Naive thymus-derived CD4-positive, alpha-beta T cell (primary cell): ENCODE measurements at places on chromosomes 2 and 18.

DNA sequence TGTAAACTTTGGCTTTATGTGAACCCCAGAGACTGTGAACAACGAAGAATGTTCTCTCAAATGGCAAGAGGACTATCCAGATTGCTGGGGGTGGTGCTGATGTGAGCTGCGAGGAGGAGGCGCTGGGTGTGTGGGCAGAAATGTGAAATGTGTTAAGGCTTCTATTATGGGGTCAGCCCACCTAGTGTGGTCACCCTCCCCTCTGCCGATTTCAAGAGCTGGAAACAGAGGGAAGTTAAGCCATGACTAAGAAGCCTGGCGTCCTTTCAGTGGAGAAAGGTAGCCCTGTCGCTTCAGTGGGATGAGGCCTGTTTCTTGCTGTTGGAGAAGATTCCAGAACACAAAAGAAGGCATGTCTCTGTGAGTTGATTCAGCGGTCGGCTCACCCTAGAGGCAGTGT lies 89.0 kb upstream of the KCTD1 start:
- no peak for DNase-seq

DNA sequence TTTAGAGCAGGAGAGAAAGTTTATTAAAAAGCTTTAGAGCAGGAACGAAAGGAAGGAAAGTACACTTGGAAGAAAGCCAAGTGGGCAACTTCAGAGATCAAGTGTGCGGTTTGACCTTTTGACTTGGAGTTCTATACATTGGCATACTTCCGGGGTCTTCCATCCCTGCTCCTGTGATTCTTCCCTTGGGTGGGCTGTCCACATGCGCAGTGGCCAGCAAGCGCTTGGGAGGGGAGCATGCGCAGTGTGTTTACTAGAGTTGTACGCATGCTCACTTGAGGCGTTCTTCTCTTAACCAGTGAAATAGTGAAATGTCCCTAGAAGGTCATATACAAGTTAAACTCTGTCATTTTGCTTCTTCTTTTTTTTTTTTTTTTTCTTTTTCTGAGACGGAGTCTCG lies 56.9 kb upstream of the ZNF532 start:
- DNase-seq = no peak

DNA sequence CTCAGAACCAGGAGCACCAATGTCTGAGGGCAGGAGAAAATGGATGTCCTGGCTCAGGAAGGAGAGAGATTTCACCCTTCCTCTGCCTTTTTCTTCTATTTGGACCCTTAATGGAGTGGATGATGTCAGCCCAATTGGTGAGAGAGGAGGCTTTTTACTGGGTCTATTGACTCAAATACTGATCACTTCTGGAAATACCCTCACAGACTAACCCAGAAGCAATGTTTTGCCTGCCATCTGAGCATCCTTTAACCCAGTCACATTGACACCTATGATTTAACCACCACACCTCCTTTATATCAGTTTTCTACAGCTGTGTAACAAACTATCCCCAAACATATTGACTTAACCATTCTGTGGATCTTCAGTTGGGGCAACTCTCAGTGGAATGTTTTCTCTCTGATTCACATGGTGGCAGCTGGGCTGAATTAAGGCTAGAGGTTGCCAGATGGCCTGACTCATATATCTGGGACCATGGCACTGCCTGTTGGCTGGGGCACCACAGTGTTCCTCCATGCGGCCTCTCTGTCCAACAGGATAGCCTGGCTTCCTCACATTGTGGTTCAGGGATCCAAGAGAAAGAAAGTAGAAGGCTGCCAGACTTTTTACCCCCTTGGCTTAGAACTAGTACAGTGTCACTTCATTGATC lies 18.2 kb upstream of the MBOAT2 start:
- DNase-seq = no peak

DNA sequence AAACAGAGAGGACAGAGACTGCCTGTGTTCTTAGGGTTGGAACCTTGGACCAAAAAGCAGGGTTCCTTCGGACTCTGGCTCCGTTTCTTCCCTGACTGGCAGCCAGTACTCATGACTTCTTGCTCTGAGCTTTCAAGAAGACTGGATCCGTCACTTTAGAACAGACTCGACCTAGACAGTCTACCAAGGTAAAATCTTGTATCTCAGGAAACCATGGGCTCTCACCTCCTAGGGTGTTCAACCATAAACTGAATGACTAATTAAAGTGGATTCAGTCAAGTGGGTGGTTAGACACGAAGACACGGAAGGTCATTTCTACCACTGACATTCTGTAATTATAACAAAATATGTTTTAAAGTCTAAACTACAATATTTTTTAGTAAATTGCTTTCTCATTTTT lies 153.8 kb upstream of the SLC39A10 start:
- DNase-seq = no peak

DNA sequence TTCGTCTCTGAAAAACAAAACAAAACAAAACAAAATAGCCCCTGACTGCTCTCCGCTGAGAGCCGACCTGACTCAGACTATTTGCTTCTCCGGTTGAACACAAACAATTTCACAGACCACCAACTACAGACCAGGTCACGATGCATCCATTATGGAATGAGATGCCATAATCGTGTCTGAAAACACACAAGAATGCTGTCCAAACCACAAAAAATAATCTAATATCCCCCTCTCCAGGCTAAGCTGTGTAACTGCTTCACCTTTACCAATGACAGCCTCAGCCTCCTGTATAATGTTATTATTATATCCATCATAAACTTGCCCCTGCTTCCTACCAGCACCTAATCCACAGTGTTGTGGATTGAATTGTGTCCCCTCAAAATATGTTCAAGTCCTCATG lies 114.7 kb downstream of the DNAH6 start:
- DNase-seq = peak; percentile 21

DNA sequence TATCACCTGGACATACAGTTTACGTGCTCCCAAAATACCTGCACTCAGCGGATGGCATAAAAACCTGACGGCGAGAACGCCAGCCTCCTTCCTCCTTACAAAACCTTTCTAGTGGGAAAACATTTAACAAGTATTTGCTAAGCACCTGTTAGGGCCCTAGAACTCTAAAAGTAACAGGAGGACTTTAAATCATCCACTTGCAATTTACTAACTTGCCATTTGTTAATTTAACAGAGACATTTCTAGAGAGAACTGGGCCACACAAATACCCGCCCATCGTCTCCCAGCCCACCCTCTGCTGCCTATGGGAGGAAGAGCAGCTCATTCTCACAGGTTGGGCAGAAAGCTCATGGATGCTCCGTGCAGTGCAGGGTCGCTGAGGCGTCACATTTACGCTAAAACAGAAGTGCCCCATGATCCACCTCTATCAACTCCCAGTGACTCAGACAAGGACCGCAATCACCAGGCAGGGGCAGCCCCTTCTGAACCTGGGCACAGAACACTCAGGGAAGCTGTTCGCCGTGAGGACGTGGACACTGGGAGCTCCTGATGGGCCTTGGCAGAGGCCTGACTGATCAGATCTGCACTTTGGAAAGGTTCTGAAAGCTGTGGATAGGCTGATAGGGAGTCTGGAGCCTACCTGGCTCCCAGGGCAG lies 106.9 kb downstream of the HDAC4 start:
- peak; percentile 52 for DNase-seq

GRCh38 chr2:65856928-65857327 lies 424.5 kb upstream of the SPRED2 start:
- DNase-seq = no peak

GRCh38 chr2:234373060-234373459 lies 123.8 kb downstream of the ARL4C start:
- peak; percentile 37 for DNase-seq

GRCh38 chr18:77023102-77023782 lies 109.3 kb downstream of the MBP start:
- DNase-seq = no peak

DNA sequence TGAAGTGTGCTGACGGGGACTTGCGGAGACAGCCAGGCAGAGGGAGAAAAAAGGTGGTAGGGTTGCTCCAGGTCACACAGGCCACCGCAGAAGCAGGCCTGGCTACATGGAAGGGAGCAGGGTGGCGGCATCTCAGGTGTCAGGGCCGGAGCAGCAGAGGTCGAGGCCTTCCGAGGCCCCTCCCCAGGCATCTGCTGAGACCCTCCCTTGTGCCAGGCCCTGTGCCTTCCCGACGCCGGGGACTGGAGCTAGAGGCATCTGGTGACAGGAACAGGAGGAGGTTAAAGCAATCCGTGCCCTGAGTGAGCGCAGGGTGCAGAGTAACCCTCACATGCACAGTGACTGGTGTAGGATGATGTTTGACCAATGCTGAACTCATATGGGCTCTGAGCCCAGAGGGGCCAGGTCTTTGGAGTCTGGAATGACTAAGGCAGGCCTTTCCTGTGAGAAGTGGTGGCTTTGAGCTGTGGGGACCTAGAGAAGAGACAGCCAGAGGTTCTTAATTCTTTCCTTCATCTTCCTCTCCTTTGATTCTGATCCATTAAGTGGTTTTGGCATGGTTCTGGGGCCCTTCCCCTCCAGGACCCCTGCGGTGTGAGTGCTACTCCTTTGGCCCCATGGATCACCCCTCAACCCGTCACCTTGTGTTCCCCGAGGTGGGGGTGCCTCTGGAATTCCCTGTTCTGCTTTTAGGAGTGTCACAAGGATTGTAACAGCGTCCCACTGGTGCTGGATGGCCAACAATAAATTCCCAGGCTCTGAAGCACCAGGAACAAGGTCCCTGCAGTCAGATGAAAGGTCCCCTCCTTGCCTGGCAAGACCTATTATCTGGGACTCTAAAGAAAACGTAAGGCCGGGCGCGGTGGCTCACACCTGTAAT lies 72.1 kb downstream of the KLHL29 start:
- no peak for DNase-seq

- no peak for DNase-seq
Observed at GRCh38 chr2:205685314-205686055, 3.2 kb downstream of the NRP2 start.

GRCh38 chr2:153575171-153575853 lies 96.8 kb upstream of the RPRM start:
- no peak for DNase-seq

- DNase-seq = no peak
Observed at GRCh38 chr2:221371347-221371746, 200.8 kb downstream of the EPHA4 start.

DNA sequence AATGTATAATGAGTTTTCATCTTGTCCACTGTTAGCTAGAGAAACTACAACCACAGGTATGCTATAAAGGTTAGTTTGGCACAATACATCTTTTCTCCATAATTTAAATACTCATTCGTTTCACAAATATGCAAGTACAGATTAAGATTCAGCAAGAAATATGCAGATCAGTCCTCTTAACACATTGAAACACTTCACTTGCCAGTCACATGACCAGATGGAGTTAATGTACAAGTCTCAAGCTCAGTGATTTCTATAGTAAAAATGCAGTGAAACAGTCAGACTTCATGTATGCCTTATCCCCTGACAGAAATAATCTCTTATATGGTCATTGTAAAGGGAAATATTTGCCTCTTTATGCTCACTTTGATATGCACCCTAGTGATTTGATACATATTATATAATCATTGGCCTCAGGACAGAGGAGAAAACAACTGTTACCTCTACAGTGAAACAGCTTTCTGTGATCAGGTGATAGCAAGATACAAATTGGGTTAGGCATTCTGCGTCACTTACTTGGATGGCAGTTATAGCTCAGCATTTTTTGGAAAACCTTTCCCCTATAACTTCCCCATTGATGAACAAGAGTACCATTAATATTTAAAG lies 104.6 kb downstream of the TCF4 start:
- no peak for DNase-seq

GRCh38 chr2:19757586-19757985 lies 144.2 kb downstream of the TTC32 start:
- no peak for DNase-seq

- no peak for DNase-seq
Observed at GRCh38 chr2:165631089-165631488, 161.6 kb downstream of the CSRNP3 start.

- DNase-seq = no peak
Observed at GRCh38 chr18:3514312-3515216, 64.6 kb downstream of the TGIF1 start.

GRCh38 chr2:1156531-1156930 lies 205.9 kb downstream of the SNTG2 start:
- no peak for DNase-seq

DNA sequence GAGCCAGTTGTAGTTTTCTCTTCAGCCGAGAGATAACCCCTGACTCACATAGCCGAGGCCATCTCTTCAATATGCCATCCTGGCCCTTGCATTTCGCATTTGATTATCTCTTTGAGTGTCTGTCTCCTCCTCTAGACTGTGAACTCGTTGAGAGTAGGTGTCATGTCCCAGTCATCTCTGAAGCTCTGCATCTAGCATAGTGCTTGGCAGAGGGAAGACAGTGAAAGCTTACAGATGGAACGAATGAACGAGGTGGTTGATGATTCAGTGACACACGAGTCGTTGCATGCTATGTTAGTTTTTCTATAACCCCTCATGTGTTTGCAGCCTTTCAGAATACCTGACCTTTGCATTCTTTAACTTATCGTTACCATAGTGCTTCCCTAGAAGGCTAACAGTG lies 59.9 kb upstream of the CYRIA start:
- DNase-seq = no peak

- peak; percentile 42 for DNase-seq
Observed at GRCh38 chr18:864872-865273, 39.8 kb upstream of the ADCYAP1 start.

GRCh38 chr18:2920027-2920426 lies 73.2 kb downstream of the EMILIN2 start:
- DNase-seq = no peak

GRCh38 chr18:22015156-22015555 lies 154.2 kb upstream of the GATA6 start:
- no peak for DNase-seq

GRCh38 chr18:46427216-46427995 lies 229.6 kb downstream of the LOXHD1 start:
- DNase-seq = no peak

DNA sequence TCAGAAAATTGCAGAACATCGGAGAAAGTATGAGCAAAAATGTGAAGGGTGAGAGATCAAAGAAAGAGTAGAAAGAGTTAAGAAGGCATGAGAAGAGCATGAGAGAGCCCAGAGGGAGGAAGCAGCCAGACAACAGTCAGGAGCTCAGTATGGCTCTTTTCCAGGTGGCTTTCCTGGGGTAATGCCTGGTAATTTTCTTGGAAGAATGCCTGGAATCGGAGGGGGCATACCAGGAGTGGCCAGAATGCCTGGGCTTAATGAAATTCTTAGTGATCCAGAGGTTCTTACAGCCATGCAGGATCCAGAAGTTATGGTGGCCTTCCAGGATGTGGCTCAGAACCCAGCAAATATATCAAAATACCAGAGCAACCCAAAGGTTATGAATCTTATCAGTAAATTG lies 271.8 kb upstream of the TFPI start:
- DNase-seq = no peak

DNA sequence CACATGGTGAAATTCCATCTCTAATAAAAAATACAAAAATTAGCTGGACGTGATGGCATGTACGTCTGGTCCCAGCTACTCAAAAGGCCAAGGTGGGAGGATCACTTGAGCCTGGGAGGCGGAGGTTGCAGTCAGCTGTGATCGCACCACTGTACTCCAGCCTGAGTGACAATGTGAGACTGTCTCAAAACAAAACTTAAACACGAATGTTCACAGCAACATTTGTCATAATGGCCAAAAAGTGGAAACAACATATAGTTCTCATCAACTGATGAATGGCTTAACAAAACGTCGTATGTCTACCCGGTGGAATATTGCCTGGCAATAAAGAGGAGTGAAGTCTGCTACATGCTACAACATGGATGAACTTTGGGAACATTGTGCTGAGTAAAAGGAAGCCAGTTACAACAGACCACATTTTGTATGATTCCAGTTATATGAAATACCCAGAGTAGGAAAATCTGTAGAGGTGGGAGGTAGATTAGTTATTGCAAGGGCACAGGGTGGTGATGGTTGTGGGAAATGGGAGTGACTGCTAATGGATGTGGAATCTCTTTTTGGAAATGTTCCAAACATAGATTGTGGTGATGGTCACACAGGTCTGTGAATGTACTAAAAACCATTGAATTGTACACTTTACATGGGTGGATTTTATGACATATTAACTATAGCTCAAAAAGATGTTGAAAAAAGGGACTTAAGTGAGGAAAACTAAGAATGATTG lies 478.2 kb downstream of the PTPRM start:
- no peak for DNase-seq
